ENCODE measurements at places on chromosomes 13 and 19.
A peak's percentile ranks its signal among the peaks of the same experiment; 100 is the strongest.

DNA sequence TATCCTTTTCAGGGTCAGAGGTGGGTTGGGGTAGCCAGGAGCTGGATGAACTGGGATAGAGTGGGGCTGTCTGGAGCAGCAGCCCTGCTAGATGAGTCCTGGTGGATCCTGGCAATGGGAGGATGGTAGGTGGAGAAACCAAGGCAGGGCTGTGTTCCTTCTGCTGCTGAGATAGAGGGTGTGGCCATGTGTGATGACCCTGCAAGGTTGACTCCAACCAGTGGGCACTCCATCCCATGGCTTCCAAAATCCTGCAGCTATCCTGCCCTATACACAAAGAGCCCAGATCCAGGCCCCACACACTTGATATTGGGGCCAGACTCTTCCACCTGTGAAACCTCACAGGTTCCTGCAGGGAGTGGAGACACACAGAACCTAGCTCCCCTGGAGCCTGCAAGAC lies 2.4 kb upstream of the ZNF446 start:
- no peak for DNase-seq

GRCh38 chr19:47511681-47512080 lies 3.2 kb downstream of the NAPA start:
- DNase-seq, result no peak

- DNase-seq, result no peak
Observed at GRCh38 chr19:4391701-4392483, 8.5 kb downstream of the SH3GL1 start.

GRCh38 chr13:112953591-112954487 lies 15.2 kb upstream of the MCF2L start:
- DNase-seq, result no peak

DNA sequence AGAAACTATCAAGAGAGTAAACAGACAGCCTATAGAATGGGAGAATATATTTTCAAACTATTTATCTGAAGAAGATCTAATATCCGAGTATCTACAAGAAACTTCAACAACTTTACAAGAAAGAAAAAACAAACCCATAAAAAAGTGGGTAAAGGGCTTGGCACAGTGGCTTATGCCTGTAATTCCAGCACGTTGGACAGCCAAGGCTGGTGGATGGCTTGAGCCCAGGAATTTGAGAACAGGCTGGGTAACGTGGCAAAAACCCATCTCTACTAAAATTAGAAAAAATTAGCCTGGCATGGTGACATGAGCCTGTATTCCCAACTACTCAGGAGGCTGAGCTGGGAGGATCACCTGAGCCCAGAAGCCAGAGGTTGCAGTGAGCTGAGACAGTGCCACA lies 7.8 kb upstream of the LGALS16 start:
- DNase-seq, result no peak

- no peak for DNase-seq
Observed at GRCh38 chr13:59877933-59878332, 285.8 kb downstream of the DIAPH3 start.

- DNase-seq, result no peak
Observed at GRCh38 chr13:47628666-47629065, 372.4 kb downstream of the SUCLA2 start.

DNA sequence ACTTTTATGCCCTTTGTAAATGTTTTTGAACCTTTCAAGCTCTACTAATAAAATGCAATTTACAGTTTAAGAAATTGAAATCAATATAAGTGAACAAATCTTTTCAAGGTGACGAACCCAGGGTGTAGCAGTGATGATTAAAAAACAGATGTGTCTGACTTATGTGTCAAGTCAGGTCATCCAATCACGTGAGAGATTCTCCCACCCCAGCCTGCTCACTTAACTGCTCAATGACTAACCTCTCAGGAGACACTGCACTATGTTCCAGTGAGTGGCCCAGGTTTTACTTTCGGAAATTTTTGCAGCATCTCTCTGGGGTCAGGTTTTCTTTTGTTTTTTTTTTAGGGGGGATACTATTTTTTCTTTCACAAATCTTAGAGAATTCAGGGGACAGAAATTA lies 60.7 kb downstream of the ZNF429 start:
- no peak for DNase-seq

DNA sequence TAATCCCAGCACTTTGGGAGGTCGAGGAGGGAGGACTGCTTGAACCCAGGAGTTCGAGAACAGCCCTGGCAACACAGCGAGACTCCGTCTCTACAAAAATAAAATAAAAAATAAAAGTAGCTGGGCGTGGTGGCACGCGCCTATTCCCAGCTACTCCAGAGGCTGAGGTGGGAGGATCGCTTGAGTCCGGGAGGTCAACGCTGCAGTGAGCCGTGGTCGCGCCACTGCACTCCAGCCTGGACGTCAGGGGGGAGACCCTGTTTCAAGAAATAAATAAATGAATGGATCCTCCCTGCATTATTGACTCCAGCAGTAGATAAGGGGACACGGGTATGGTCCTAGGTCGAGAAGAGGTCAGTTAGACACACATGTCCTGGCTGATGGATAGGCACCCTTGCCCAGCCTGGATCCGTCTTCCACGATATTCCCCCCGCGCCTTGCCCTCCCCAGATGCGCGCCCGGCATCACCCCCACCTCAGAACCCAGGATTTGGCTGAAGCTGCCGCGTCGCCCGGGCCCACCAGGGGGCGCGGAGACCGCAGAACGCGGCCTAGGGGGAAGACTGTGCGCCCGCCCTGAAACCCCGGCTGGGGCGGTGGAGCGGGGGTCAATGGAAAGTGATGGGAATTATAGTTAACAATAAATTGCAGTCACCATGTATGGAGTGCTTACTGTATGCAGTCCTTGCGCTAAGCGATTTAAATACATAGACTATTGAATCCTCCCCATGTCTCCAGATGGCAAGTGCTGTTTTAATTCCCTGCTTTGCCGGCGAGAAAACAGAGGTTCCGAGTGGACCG lies 2.1 kb upstream of the HOOK2 start:
- peak; percentile 75 for DNase-seq

DNA sequence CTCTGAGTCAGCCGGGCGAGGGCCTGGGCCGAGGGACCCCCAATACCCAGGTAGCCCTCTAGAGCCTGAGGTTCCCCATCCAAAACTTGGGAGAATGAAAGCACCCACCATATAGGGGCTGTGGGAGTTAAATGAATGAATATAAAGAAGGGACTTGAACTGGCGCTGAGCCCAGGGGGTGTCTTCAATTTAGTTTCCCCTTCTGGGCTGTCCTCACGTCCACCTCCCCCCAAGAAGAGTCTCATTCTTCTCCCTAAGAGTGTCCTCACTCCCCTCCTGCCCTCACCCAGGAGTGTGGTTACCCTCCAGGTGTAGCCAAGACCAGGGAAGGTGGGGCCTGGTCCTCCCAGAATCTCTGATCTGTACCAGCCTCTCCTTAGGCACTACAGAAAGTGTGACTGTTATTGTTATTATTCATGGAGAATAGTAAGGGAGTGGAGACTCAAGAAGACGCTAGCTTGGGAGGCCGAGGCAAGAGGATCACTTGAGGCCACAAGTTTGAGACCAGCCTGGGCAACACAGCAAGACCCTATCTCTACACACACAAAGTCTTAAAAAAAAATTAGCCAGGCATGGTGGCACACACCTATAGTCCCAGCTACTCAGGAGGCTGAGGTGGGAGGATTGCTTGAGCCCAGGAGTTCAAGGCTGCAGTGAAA lies 2.7 kb downstream of the CD79A start:
- no peak for DNase-seq

- no peak for DNase-seq
Observed at GRCh38 chr13:100245104-100245503, 156.2 kb downstream of the PCCA start.

DNA sequence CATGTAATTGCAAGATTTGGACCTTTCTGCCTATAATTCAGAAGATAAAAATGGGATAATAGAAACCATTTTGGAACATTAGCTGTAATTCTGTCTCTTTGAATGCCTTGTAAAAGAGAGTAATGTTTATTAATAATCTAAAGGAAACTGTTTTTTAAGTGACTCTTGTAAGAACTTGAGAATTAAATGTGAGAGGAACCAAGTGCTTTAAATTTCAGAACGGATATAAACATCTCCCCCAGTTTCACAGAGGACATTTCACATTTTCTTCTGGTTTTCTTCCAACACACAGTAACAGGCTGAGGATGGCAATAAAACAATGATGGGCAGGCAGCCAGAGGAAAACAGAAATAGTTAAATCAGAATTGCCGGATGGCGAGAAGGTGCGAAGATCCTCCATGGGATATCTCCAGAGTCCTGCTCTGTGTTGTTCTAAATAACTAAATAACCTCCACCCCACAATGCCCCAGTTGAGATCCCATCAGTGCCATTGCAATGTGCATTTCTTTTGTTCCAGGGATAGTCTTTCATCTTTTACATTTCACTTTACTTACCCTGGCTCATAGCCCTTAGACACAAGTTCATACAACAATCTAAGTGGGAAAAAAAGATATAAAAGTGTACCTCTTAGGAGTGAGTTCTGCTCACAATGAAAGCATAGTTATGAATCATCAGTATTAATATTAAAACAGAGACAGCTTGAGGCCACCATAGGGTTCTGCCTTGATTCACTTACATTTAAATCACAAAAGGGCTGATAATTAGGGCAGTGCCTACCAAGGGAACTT lies 73.3 kb downstream of the TNFRSF19 start:
- DNase-seq, result no peak

GRCh38 chr19:21604351-21604926 lies 99.0 kb downstream of the ZNF429 start:
- DNase-seq, result no peak

GRCh38 chr19:50803633-50804419 lies 13.6 kb downstream of the ACP4 start:
- DNase-seq, result no peak

- DNase-seq, result no peak
Observed at GRCh38 chr13:53250272-53250875, 221.8 kb downstream of the OLFM4 start.

- DNase-seq, result no peak
Observed at GRCh38 chr19:4310247-4311121, 6.1 kb downstream of the FSD1 start.

Measured in activated T-helper 1 cell treated with anti-CD3 and anti-CD28 coated beads, Interleukin-2, amount 50 U/mL, for 16 hours (primary cell).